T-helper 2 cell treated with Interferon-gamma antibody and Interleukin-4, amounts not matched to agents 5 μg/mL and 100 μg/mL, for 36 hours (primary cell): ENCODE measurements at places on chromosomes 16 and 17.

- no peaks in the 10 kb centered on the region for H3K27me3 ChIP-seq
- H3K4me3 ChIP-seq, result no peak overlapping the region
- H3K27ac ChIP-seq, result peak overlapping the region; percentile 57
- H3K4me1 ChIP-seq, result peaks cover 29% of the 10 kb centered on the region
- H3K36me3 ChIP-seq, result peaks cover 30% of the 10 kb centered on the region
These were observed 42.8 kb downstream of the USP22 start for GRCh38 chr17:20999841-21000532.

- no peak for DNase-seq
- no peaks in the 10 kb centered on the region for H3K4me1 ChIP-seq
- H3K27ac ChIP-seq, result no peak overlapping the region
- H3K27me3 ChIP-seq, result no peaks in the 10 kb centered on the region
- H3K36me3 ChIP-seq, result no peaks in the 10 kb centered on the region
These were observed 197.6 kb downstream of the ENGASE start for GRCh38 chr17:79272220-79272619.

DNA sequence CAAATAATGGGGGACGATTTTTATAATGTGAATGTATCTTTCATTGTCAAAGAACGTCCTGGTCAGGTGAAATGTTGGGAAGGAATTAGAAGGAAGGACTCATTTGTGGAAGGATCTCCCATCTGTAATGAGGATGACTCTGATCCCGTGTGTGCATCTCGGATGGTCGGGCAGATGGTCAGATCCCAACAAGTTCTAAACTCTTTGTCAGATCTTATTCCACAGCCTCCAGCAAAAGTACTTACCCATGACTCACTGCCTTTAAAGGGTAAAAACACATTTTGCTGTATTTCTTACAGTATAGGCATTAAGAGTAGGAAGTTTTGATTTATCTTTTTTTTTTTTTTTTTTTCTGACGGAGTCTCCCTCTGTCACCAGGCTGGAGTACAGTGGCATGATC lies 539 bp upstream of the KRTAP4-8 start:
- H3K4me1 ChIP-seq, result no peaks in the 10 kb centered on the region
- H3K4me3 ChIP-seq, result no peak overlapping the region
- no peak overlapping the region for H3K27ac ChIP-seq
- H3K27me3 ChIP-seq, result peaks cover 5% of the 10 kb centered on the region
- no peaks in the 10 kb centered on the region for H3K36me3 ChIP-seq
- DNase-seq, result no peak

DNA sequence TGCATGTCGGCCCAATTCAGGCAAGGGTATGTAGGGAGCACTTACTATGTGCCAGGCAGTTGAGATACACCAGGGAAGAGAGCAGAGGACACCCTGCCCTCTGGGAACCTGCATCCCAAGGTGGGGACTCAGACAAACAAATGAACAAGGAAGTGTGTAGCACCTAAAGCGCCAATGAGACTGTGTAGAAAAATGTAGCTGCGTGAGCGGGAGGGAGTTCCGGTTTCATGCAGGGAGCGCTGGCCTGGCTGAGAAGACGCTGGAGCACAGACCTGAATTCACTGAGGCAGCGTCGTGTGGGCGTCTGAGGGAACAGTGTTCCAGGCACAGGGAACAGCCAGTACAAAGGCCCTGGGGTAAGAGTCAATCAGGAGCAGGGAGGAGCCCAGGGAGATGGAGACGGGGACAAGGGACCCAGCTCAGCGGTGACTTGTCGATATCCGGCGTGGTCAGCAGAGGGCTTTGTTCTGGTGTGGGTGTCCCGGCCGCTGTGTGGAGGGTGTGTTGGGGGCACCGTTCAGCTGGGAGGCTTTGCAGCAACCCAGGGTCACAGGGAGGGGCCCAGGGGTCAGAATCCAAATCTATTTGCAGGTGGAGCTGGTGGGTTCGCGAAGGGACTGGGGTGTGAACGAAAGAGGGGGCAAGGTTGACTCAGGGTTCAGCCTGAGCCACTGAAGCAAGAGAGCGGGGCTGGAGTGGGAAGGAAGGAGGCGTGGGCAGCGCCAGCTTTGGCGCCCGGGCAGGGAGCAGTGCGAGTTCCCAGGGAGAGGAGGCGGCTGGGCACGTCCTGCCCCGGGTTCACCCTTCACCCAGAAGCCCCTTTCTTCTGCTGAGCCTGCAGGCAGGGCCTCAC lies 17.8 kb upstream of the OSGIN1 start:
- H3K36me3 ChIP-seq, result no peaks in the 10 kb centered on the region
- H3K27ac ChIP-seq, result no peak overlapping the region
- peaks cover 7% of the 10 kb centered on the region for H3K4me1 ChIP-seq
